ENCODE measurements at places on chromosomes 1 and 21.
A peak's percentile ranks its signal among the peaks of the same experiment; 100 is the strongest.

DNA sequence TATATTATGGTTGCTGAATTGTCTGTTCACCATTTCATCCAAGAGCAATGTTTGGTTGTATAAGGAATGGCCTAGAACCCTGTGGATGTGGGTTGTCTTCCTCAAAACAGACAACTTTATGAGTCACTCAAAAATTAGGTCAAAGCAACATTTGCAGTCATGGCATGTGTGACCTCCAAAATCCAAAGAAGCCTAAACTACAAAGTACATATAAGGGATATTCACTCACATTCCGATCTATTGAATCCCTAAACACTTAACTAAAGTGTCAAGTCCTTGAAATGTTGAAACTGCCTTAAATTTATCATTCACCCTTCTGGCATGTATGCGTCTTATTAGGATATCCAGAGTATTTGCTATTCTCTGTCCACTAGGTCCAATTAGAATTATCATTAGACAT is 491.5 kb downstream of the NUF2 start:
- no peak overlapping the region for H3K27ac ChIP-seq
- H3K27me3 ChIP-seq = no peaks in the 10 kb centered on the region
- no peak for DNase-seq
- no peak overlapping the region for H3K4me3 ChIP-seq
- H3K36me3 ChIP-seq = no peaks in the 10 kb centered on the region

DNA sequence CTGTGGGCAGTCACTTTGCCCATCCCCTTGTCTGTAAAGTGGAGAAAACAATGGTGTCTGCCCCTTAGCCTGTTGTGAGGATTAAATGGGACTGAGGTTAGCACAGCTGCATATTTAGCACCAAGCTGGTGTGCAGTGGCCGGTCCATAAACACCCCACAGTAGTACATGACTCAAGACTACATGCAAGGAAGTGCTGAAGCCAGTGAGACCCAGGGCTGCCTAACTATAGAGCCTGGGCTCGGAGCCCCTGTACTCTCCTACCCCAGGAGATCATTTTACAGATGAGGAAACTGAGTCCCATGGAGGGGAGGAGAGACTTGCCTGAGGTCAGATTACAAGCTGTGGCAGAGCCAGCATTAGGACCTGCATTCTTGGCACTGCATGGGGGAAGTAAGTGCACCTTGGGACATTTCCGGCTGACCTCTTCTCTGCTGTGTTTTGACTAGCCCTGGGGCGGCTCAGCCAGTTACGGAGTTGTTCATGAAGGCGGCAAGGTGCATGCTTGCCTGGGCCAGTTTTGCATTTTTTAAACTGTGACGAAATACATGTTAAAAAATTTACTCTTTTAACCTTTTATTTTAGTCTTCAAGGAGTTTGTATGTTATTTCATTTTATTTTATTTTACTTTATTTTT is 3.2 kb downstream of the SERINC2 start:
- H3K27ac ChIP-seq = no peak overlapping the region
- H3K36me3 ChIP-seq = no peaks in the 10 kb centered on the region
- peaks cover 7% of the 10 kb centered on the region for H3K27me3 ChIP-seq
- no peak overlapping the region for H3K4me3 ChIP-seq

GRCh38 chr1:18957532-18958300 is 1.2 kb upstream of the IFFO2 start:
- no peak overlapping the region for H3K27ac ChIP-seq
- DNase-seq = no peak
- no peaks in the 10 kb centered on the region for H3K36me3 ChIP-seq

DNA sequence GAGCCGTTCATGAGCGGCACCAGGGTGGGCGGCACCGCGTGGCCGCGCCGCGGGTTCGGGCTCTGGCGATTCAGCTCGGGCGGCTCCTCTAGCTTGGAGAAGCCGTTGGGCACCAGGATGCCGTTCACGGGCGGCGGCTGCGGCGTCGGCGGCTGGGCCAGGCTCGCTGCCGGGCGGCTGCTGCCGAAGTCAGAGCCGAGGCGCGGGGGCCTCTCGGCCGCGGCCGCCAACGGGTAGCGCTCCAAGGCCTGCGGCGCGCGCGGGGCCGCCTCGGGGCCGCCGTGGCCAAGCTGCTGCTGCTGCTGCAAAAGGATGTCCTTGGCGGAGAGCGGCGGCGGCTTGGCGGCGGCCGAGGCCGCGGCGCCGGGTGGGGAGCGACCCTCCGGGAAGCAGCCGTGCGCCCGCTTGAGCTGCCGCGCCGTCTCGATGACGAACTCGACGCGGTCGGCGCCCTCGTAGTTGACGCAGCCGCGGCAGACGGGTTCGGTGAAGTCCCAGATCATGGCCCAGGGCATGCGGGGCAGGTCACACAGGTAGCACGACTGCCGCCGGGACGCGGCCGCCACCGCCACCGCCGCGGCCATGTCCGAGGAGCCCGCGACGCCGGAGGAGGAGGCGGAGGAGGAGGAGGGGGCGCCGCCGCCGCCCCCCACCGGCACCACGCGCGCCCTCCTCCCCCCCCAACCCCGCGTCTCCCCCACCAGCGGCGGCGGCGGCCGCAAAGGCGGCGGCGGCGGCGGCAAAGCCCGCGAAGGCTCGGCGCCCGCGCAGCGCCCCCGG is 877 bp downstream of the IRF2BP2 start:
- no peaks in the 10 kb centered on the region for H3K27me3 ChIP-seq
- H3K4me1 ChIP-seq = peaks cover 33% of the 10 kb centered on the region
- peak overlapping the region; percentile 87 for H3K27ac ChIP-seq
- peak; percentile 46 for DNase-seq

DNA sequence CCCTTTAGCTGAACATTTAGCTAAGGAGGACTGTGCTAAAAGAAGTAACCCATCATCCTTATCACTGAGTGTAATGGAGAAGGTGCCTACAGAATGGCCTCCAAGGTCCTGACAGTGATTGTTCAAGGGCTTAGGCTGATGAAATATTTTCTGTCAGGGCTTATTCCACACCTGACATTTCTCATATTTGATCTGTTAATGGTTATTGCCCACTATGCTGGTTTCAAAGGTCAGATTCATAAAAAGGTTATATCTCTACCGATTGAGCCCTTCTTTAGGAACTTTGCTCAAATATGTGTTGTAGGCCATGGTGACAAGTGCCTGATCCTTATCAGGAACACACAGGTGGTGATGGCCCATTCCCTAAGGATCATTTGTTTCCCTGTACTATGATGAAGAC is 766.4 kb upstream of the ADGRL2 start:
- H3K27me3 ChIP-seq = no peaks in the 10 kb centered on the region
- no peak overlapping the region for H3K4me3 ChIP-seq
- no peak overlapping the region for H3K27ac ChIP-seq
- no peaks in the 10 kb centered on the region for H3K4me1 ChIP-seq
- no peaks in the 10 kb centered on the region for H3K36me3 ChIP-seq

DNA sequence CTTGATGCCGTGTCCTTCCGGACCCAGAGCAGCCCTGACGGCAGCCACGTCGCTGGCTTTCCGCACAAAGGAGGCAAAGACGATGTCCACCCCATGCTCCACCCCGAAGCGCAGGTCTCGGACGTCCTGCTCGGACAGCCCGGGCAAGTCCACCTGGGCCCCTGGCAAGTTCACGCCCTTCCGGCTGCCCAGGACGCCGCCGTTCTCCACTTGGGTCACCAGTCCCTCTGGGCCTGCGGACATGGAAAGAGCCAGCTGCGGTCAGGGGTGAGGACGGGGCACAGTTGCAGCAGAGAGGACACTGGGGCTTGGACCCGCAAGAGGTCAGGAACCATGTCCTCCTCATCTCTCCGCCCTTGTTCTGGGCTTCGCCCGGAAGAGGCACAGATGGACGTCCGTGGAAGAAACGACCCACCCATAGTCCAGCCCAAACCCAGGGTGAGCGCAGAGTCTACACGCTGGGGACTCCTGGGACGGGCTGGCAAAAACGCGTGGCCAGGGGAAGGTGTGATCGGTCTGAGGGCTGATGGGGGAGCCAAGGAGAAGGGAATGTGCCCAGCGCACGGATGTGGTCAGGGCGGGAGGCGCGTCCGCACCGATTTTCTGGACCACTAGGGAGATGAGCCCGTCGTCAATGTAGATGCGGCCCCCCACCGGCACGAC is 6.6 kb downstream of the PKLR start:
- H3K27ac ChIP-seq = no peak overlapping the region
- no peaks in the 10 kb centered on the region for H3K4me1 ChIP-seq

DNA sequence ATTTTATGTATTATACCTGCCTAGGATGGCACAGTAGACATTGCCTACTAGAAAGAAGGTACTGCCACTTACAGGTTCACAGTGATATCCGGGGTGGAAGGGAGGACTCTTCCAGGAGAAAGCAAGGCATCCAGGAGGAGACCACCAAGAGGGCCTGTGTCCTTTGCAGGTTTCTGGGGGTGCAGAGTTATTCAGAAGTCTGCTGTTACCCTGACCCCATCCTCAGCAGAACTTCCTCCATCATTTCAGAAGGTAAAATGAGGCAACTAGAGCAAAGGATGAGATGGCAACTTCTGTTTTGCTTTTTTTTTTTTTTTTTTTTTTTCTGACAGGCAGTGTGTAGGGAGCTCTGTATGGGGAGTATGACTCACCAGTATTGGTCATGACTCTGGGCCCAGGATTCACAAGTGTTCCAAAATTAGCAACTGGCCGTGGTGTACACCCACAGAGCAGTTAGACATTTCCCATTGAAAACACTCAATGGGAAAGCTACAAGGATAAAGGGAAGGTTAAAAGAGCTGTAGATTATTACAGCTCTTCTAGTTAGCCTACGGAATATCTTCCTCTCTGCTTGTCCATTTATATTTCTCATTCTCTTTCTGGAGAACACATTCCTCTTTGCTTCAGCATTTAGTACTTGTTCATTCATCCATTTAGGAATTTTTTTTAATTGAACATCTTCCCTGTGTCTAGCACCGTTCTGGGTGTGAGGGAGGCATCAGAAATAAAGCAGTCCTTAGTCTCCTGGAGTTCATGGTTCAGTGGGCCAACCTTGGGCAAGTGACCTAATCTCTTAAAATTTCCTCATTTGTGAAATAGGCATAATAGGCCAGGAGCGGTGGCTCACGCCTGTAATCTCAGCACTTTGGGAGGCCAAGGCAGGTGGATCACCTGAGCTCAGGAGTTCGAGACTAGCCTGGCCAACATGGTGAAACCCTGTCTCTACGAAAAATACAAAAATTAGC is 50.5 kb upstream of the PPP2R5A start:
- no peaks in the 10 kb centered on the region for H3K36me3 ChIP-seq
- H3K4me1 ChIP-seq = peaks cover 12% of the 10 kb centered on the region
- DNase-seq = peak; percentile 71

GRCh38 chr1:36772647-36773495 is 261.4 kb downstream of the GRIK3 start:
- peaks cover 26% of the 10 kb centered on the region for H3K27me3 ChIP-seq
- no peak for DNase-seq
- H3K4me3 ChIP-seq = no peak overlapping the region

DNA sequence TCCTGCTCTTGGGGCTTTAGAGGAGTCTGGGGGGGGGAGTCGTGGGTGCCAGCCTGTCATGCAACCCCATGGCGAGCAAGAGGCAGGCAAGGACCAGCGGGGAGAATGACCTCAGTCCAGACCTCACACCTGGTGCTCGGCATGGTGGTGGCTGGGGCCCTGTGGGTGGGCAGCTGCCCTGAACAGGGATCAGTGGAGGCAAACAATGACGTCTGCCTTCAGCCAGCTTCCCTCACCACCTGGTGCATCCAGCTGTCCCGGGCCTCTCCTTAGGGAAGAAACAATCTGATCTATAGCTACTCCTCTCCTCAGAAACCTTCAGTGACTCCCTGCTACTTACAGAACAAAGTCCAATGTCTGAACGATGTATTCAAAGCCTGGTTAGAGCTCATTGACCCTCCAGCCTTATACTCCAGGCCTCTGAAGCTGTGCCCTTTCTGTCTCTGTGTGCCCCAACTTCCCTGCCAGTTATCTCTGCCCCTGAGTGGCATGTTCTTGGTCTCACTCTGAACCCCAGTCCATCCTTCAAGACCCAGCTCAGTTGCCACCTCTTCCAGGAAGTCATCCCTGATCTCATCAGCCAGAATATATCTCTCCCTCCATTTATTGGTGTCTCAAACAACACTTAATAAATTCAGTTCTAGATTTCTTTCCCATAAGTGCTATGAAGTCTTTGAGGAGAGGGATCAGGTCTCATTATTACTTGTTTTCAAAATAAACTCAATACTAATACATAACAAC is 6.6 kb downstream of the PADI2 start:
- no peaks in the 10 kb centered on the region for H3K36me3 ChIP-seq
- H3K27ac ChIP-seq = no peak overlapping the region
- no peaks in the 10 kb centered on the region for H3K4me1 ChIP-seq
- H3K4me3 ChIP-seq = no peak overlapping the region
- DNase-seq = no peak
- H3K27me3 ChIP-seq = peaks cover 4% of the 10 kb centered on the region

GRCh38 chr1:151311589-151312331 is 15.5 kb downstream of the PI4KB start:
- H3K27ac ChIP-seq = peak overlapping the region; percentile 81
- peaks cover 37% of the 10 kb centered on the region for H3K4me1 ChIP-seq
- H3K4me3 ChIP-seq = no peak overlapping the region
- no peaks in the 10 kb centered on the region for H3K27me3 ChIP-seq
- DNase-seq = peak; percentile 86
- H3K36me3 ChIP-seq = peaks cover 12% of the 10 kb centered on the region

DNA sequence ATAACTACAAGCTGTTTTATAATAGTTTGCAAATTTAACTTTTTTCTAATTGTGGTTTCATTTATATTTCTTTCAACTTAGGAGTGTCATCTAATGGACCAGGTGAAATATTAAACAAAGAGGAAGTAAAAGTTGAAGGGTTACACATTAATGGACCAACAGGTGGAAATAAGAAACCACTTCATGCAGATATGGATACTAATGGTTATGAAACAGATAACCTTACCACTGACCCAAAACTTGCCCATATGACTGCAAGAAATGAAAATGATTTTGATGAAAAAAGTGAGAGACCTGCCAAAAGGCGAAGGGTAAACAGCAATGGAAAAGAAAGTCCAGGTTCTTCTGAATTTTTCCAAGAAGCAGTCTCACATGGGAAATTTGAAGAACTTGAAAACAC is 59.7 kb downstream of the MIER1 start:
- H3K27me3 ChIP-seq = no peaks in the 10 kb centered on the region
- no peaks in the 10 kb centered on the region for H3K4me1 ChIP-seq
- H3K27ac ChIP-seq = no peak overlapping the region
- peaks cover 30% of the 10 kb centered on the region for H3K36me3 ChIP-seq
- no peak overlapping the region for H3K4me3 ChIP-seq
- no peak for DNase-seq

DNA sequence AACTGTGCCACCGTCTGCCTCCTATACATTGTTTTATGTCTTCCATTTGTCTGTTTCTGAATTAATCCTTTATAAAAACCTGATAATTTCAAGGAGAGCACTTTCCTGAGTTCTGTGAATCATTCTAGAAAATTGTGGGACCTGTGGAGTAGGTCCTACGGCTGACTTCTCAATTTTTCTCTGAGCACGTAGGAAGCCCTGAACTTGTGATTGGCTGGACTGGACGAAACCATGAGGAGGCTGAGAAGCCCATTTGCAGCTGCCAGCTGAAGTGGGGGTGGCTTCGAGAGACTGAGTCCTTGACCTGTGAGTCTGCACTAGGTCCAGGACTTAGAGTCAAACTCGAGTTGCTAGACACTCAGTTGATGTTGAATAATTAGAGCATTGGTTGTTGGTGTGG is 277.1 kb upstream of the NCAM2 start:
- H3K4me1 ChIP-seq = no peaks in the 10 kb centered on the region
- no peak overlapping the region for H3K4me3 ChIP-seq
- DNase-seq = no peak
- H3K27me3 ChIP-seq = no peaks in the 10 kb centered on the region
- H3K36me3 ChIP-seq = no peaks in the 10 kb centered on the region
- H3K27ac ChIP-seq = no peak overlapping the region

All from endothelial cell of umbilical vein (primary cell).